Left ventricle myocardium superior (tissue), 1 donor: ENCODE measurements at places on chromosomes 12 and 14.

DNA sequence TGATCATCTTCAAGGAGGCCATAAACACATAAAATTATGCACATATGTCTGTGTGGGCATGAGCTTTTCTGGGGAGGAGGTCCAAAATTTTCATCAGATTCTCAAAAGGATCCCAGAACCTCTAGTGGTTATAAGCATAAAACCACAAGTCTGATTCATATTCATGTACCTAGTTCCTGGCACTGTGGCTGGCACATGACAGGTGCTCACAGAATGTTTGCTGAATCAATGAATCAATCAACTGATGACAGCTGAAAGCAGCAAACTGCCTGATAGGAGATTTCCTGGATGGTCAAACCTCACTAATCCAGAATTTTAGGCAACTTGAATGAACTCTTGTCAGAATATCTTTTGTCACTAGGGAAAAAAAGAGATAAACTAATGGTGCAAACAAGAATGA lies 13.5 kb upstream of the CMKLR1 start:
- DNase-seq: no peak

GRCh38 chr14:101926085-101926484 lies 38.3 kb upstream of the DYNC1H1 start:
- DNase-seq: no peak

DNA sequence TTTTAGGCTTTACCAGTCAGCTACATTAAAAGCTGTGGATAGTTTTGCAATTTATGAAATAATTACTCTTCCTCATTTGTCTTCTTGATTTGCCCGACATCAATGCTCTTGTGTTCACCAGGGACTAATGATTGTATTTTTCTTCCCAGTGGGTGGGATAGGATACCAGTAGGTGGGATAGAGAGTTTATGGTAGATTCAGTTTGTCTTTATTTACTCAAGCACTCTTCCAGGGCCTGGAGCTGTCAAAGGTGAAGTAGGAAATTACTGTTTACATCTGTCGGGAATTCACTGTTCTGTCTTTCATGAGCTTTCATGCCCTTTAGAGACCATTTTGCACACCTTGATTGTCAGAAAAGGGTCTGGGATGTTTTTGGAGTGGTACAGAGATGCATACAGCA lies 36.6 kb downstream of the ETV6 start:
- DNase-seq: no peak

DNA sequence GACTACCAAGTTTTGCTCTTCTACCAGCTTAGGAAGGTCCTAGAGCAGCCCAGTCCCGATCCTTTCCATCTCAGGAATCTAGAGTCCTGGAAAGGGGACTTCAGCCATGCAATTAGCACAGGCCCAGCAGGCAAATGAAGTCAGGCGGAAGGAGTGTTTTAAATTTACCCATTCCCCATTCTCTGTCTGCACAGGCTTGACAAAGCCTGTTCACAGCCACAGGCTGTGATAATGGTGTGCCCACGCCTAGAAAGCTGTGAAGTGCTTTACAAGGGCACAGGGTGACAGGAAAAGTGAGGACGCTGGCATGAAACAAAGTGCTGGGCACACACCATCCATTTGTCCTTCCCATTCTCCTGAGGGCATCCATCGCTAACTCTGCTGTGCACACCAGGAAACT lies 79.0 kb downstream of the PITPNM2 start:
- peak; percentile 56 for DNase-seq

GRCh38 chr12:66236969-66237368 lies 48.0 kb downstream of the IRAK3 start:
- DNase-seq: no peak

- no peak for DNase-seq
Measured at GRCh38 chr12:102031852-102032251, 29.9 kb downstream of the WASHC3 start.

DNA sequence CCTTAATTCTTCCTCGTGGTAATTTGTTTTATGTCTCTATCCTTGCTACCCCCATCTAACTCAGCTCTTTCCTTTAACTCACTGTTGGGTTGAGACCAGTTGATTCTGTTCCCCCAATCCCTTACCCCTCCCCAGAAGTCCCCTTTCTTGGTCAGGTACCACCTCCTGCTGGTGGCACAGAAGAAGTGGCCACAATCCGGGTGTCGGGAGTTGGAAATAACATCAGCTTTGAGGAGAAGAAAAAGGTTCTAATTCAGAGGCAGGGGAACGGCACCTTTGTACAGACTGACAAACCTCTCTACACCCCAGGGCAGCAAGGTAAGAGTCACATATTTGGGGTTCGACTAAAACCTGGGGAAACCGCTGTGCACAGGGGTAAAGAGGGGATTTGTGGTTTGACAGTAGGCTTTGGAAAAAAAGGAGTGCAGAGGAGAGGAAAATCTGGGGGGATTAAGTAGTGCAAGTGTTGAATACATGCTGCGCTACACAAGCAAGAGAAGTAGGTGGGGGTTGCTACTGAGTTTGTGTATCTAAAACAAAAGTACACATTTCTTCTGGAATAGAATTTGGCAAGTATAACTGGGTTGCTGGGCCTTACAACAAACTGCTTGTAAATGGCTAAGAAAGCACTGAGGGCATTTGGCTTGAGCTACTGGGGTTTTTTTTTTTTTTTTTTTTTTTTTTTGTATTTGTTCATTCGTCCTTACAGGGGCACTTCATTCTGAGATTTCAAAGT lies 1.3 kb downstream of the A2ML1 start:
- DNase-seq: no peak
